Stimulated activated CD4-positive, alpha-beta T cell treated with anti-CD3 and anti-CD28 coated beads, Interleukin-1b, Interleukin-23, amount 100 ng/mL, for 24 hours (primary cell): ENCODE measurements at places on chromosomes 7 and 10.

- no peak for DNase-seq
These were observed 148.4 kb downstream of the TPST1 start for GRCh38 chr7:66353547-66353946.

- no peak for DNase-seq
These were observed 177.6 kb upstream of the SEMA3A start for GRCh38 chr7:84372155-84372621.

GRCh38 chr10:117609095-117609795 is 66.7 kb downstream of the EMX2 start:
- DNase-seq: no peak

GRCh38 chr10:104080762-104081161 is 4.9 kb downstream of the COL17A1 start:
- no peak for DNase-seq
